ENCODE measurements at places on chromosomes 4 and X.

DNA sequence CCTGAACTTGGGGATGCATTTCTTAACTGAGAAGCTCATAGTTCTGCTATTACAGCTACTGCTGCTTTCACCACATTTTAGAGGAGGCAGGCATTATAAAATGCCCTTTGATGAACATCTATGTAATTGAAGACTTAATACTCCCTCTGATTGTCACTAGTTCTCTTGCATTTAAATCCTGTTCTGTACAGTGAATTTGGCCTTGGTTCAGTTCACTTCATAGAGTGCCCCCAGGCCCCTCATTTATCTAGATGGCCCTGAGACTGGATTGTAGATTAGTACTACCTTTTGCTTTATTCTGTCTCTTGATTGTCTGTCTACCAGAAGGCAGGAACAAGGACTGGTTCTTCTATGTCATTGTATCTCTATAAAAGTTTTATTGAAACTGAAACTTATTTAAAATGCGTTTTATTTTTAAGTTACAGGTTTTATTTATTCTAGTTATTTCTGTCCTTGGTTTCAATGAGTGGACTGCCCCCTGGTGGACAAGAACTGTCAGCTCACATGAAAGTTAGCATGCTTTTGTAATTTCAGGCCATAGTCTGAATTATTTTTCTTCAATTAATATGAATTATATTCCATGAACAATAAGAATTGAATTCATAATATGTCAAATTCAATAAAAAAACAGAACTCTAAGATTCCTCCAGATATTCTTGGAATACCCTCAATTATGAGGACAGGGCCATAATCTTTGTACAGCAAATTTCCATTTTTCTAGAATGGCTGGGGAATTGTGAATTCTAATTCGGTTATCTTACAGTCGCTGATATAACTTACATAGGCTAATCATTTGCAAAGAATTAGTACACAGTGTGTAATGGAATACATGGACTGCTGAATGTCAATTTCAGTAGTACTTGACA is 47.2 kb upstream of the TMEM33 start:
- peak; percentile 12 for DNase-seq

DNA sequence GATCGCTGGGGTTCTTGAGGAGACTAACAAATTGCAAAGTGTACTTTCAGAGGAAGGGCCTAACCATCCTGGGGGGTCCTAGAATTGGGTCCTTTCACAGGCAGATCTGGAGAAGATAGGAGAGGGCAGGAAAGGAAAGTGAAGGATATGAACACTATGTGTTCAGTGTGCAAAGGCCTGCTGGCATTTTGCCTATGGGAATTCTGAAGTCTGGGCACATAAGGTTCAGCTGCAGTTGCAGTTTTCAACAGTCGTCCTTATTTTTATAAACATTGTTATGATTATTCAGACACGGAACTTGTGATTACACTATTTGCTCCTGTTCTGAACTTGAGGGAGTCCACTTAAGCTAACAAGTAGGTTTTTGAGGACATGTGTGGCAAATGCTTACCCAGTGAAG is 1.3 kb upstream of the SLC25A5 start:
- DNase-seq, result no peak

- no peak for DNase-seq
These were observed 18.1 kb upstream of the TMEM150C start for GRCh38 chr4:82579932-82580331.

GRCh38 chr4:106996490-106996889 is 39.6 kb downstream of the DKK2 start:
- DNase-seq, result no peak

DNA sequence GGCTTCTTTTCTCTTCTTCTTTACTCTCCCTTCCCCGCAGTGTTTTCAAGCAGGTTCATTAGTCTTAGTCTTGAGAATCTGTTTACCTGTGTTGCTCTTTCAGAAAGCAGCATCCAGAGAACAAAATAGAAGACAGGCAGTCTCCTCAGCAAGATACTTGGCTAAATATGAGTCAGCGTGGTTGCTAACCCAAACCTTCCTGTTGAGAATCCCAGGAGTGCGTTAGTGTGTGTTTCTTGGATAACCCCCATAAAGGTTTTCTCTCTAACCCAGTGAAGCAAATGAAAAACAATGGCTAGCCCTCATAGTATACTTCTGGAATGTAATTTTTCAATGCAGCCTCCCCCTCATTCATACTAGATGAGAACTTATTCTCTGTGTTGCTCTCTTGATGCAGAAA is 41.1 kb downstream of the BMPR1B start:
- DNase-seq, result no peak

DNA sequence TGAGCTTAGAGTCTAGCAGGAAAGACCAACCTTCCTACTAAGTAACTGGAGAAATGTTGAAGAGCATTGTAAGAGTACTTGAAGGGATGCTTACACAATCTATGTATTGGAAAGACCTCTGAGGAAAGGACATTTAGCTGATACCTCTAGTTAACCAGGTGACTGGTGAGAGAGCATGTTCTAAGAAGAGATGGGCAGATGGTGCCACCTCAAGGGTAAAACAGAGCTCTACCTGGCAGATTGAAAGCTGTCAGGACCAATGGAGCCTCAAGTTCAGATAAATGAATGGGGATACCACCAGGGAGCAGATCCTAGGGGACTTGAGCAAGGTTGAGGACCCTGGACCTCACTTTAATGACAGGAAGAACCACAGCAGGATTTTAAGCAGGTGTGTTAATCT is 196.4 kb downstream of the QDPR start:
- DNase-seq, result no peak

DNA sequence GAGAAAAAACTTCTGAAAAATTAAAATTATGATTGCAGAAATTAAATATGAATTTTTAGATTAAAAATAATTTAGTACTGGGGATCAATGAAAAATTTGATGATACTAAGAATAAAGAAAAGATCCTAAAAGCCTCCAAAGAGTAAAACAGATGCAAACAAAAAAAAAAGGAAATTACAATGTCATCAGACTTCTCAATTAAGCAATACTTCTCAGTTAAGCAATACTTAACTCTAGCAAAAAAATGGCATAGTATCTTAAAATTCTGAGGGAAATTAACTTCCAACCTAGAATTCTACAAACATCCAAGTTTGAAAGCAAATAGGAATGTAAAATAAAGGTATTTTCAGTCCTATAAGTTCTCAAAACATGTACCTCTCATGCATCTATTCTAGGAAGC is 141.2 kb upstream of the INTU start:
- DNase-seq, result no peak

GRCh38 chr4:76326515-76326914 is 20.0 kb downstream of the STBD1 start:
- DNase-seq, result no peak

DNA sequence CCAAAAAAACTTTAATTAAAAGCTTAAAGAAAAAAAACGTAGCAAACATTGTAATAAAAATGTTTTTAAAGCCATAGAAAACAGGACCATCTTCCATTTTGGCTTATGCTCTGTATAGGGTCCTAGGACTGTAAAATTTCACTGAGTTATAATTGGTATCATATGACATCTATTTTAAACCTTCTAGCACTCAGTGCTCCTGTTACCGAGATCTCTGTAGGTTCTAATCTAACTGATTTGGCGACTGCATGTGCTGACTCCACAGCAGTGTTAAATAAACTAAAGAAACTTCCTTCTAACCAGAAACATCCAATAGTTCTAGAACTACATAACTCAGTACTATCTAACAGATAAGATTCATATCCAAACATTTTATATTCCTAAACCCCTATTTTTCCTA is at the start of gene ASB11:
Gene ASB11 (minus strand): TSS at position 132 of the 400 bp plus-strand sequence. CDS start 35 bp downstream, at position 97.
- no peak for DNase-seq

- DNase-seq, result no peak
These were observed 70.1 kb downstream of the SPANXN4 start for GRCh38 chrX:143095816-143096215.

DNA sequence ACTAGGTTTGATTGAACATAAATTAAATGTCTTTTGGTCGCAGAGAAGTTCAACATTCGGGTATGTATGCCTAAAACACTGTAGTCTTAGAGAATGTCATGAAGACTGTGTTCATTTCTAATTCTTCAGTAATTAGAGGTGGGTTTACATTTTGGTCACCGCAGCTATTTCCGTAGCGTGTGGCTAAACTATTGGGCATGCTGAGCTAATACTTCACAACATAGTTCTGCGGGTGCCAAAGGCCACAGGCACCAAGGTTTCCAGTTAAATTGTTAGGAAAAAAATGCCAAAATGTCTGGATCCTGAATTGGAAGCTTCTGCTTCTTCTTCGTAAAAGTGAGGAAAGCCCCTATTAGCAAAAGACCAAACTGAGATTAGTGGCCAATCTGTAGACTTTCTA is 25.1 kb downstream of the SMIM31 start:
- no peak for DNase-seq

DNA sequence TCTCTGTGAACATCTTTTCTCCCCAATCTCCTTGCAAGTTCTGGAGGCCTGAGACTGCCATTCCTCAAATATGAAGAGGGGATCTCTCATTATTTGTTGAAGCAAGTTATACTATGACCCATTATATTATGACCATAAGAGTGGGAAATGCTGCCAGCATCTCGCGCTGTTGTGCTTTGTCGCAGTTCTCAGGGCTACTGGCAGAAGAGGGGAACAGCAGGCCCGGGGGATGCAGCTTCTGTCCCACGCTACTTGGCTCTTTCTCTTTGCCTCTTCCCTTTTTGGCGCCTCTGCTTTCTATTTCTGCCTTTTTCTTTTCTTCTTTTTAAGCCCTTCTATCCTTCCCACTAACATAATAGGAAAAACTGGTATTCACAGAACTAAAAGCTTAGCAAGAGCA is 64.2 kb downstream of the GEMIN8 start:
- no peak for DNase-seq

DNA sequence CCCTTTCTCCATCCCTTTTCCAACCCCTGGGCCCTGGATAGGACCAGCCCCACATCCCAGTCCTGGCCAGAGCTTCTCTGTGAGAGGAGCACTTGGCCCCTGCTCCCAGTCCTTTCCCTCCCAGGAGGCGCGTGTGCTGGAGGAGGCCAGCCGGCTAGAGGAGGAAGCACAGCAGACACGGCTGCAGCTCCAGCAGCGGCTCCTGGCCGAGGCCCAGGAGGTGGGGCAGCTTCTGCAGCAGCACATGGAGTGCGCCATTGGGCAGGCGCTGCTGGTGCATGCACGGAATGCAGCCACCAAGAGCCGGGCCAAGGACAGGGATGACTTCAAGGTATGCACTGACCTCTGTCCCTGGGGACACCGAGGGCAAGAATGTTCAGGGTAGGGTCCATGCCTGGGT is 87.5 kb downstream of the EVC start:
- no peak for DNase-seq

GRCh38 chr4:78544678-78545077 is 6.9 kb upstream of the ANXA3 start:
- no peak for DNase-seq

DNA sequence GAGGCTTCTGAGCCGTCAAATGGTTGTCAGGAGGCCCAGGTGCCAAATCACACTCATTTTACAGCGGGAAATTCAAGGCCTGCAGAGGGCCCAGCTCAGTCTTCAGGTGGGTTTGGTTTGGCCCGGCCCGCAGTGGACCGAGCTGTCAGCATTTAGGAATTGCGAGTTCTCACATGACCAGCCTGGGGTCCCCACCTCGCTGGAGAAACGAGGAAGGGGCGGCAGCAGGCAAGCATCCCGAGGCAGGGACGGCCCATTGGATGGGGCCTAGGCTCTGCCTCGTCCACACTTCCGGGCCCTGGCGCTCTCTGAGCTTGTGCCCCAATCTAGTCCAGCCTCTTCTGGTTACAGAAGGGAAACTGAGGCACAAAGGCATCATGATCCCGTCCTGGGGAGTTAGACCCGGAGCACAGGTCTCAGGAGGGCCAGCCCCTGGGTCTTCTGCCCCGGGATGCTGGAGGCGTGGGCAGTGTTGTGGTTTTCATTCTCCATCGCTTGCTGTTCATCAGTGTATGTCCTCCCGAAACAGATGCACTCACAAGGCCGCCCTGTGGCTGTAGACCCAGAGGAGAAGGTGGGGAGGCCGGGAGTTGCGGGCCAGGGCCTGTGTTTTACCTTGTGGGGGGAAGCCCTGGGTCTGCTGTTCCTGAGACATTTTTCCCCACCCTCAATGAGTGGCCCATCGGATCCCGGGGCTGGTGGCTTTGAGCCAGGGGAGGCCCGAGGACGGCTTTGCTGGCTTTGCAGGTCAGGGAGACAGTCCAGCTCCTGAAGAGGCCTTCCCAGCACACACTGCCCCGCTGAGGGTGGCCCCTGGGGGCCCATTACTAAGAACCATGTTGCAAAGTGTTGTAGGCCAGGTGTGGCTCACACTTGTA is 8.9 kb downstream of the PSAPL1 start:
- DNase-seq, result no peak

- no peak for DNase-seq
These were observed 19.1 kb upstream of the TEX13B start for GRCh38 chrX:108001218-108001814.

DNA sequence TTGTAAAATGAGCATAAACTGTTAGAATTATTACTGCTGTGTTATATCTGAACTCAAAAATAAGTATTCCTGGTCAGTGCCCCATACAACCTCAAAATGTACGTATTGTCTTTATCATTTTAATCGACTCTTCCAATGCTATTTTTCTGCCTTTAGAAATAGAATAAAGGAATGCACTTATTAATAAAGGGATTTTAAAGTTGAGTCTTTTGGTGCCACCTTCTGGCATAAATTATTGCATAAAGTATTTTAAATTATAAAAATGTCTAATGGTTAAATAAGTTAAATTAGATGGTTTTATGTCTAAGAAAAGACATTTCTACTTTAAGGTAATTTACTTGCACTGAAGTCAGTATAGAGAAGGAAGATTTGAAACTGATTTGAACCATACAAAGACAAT is 424.0 kb upstream of the NDST4 start:
- no peak for DNase-seq

- DNase-seq, result no peak
These were observed 64.3 kb upstream of the GPR174 start for GRCh38 chrX:79080141-79080540.

- no peak for DNase-seq
These were observed 24.5 kb upstream of the RNF212 start for GRCh38 chr4:1137850-1138249.

DNA sequence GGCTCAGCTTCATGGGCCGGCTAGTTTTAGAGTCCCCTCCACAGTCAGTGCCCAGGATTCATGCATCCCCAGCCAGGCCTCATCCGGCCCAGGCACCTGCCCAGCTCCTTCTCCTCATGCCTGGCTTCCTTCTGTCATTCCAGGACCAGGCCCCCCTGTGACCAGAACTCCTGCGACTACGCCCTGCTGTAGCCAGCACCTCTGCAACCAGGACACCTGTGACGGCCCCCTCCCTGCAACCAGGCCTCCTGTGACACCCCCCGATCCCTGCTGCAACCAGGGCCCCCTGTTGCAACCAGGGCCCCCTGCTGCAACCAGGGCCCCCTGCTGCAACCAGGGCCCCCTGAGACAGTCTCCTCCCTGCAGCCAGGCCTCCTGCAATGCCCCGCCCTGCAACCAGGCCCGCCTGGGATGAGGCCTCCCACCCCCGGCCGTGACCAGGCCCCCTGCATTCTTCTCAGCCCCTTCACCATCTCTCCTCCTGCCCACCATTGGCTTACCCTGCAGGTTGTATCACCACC is 46.8 kb downstream of the HTRA3 start:
- no peak for DNase-seq

GRCh38 chr4:139886798-139887197 is 221.2 kb downstream of the MGST2 start:
- no peak for DNase-seq
